Muscle of back (tissue), 13 donors: ENCODE measurements at places on chromosomes 11 and 22. TPM values are rescaled to one million over a fixed set of nuclear protein-coding genes. Genes with fewer than 3 reads are reported as not detected.
A peak's percentile ranks its signal among the peaks of the same experiment; 100 is the strongest.

GRCh38 chr22:17250380-17251082 lies 31.3 kb upstream of the ADA2 start:
- no peak for DNase-seq

DNA sequence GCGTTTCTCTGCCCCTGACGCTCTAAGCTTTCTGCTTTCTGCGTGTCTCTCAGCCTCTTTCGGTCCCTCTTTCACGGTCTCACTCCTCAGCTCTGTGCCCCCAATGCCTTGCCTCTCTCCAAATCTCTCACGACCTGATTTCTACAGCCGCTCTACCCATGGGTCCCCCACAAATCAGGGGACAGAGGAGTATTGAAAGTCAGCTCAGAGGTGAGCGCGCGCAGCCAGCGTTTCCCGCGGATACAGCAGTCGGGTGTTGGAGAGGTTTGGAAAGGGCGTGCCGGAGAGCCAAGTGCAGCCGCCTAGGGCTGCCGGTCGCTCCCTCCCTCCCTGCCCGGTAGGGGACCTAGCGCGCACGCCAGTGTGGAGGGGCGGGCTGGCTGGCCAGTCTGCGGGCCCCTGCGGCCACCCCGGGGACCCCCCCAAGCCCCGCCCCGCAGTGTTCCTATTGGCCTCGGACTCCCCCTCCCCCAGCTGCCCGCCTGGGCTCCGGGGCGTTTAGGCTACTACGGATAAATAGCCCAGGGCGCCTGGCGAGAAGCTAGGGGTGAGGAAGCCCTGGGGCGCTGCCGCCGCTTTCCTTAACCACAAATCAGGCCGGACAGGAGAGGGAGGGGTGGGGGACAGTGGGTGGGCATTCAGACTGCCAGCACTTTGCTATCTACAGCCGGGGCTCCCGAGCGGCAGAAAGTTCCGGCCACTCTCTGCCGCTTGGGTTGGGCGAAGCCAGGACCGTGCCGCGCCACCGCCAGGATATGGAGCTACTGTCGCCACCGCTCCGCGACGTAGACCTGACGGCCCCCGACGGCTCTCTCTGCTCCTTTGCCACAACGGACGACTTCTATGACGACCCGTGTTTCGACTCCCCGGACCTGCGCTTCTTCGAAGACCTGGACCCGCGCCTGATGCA lies at the start of gene MYOD1:
MYOD1 (plus strand) TSS at position 544 of the 910 bp plus-strand sequence; CDS start at position 756, 212 bp downstream.
- DNase-seq = peak; percentile 73

GRCh38 chr11:8192016-8192895 lies 23.4 kb upstream of the RIC3 start:
- DNase-seq = peak; percentile 63

- DNase-seq = no peak
Observed at GRCh38 chr11:3156282-3156660, 8.8 kb downstream of the OSBPL5 start.

The UBQLN3 gene
- not detected for polyA plus RNA-seq

DNA sequence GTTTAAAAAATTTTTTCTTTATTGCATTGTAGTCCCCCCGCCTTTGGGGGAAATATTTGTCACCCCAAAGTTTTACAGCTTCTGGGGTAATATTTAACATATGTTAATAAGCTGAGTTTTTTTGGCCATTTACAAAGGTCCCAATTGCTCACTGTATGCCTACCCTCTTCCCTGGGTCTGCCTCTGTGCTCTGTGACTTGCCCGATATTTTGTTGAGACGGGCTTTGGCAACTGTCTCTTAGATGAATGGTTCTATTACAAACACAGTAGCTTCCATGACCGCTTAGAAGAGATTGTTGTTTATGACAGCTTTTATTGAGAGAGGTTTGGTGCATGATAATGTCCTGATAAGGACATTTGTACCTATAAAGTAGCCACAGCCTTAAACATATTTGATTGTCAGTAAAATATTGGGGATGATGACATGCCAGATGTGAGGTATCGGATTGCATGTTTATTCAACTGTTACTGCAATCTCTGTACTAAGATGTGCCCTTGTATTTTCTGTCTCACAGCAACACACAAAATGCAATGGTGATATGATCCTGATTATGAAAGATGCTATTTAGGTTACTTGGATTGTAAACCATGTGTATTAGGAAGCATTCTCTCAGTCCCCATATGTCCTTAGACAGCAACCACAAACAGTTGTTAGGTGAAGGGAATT lies 103.1 kb downstream of the TEAD1 start:
- DNase-seq = no peak

GRCh38 chr11:46856605-46857343 lies 10.7 kb upstream of the CKAP5 start:
- DNase-seq = no peak

The OR5P2 gene
- not detected for polyA plus RNA-seq

GRCh38 chr11:78027759-78028158 lies 4.7 kb upstream of the KCTD14 start:
- no peak for DNase-seq

DNA sequence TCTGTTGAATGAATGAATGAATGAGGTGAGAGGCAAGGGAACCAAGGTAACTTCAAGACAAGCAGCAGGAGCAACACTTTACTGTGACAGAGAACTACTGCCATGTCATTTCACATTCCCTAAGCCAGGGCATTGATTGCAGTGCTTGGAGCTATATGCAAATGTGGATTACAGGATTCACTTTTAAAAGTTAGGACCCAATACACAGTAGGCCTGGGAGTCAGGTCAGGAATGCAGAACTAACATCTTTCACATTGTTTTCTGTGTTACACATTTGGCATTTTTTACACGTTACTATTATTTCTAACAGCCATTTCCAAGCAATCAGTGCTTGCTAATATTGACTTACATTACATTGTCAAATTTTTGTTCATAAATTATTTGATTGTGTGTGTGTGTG lies 26.2 kb upstream of the ME3 start:
- DNase-seq = no peak

GRCh38 chr11:66687831-66688281 lies 10.2 kb upstream of the RBM4B start:
- DNase-seq = no peak

- no peak for DNase-seq
Observed at GRCh38 chr11:3164552-3165151, 458 bp downstream of the OSBPL5 start.

The OR8D4 gene
- polyA plus RNA-seq = 0.09 TPM

The CELSR1 gene
- polyA plus RNA-seq = 2.4 TPM

GRCh38 chr11:92837595-92837994 lies 131.9 kb upstream of the MTNR1B start:
- DNase-seq = no peak
